ENCODE measurements at places on chromosomes 12 and 14.

GRCh38 chr12:107570721-107571120 lies 114.9 kb upstream of the PWP1 start:
- DNase-seq = no peak

DNA sequence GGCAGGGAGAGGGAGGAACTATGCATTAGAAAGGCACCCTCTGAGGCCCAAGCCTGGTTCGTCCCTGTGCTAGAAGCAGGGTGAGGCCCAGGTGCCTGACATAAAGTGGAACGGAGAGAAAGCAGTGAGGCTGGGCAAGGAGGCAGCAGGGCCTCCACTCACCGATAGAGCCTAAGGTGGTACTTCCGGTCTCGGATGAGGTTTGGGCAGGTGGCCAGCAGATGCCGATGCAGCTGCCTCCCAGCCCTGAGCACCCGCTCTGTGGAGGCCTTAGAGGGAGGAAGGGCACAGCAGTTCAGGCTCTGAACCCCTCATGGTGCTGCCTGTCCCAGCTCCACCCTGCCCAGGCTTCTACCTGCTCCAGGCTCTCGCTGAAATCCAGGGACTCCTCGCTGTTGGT lies 7.1 kb downstream of the RAPGEF3 start:
- no peak for DNase-seq

DNA sequence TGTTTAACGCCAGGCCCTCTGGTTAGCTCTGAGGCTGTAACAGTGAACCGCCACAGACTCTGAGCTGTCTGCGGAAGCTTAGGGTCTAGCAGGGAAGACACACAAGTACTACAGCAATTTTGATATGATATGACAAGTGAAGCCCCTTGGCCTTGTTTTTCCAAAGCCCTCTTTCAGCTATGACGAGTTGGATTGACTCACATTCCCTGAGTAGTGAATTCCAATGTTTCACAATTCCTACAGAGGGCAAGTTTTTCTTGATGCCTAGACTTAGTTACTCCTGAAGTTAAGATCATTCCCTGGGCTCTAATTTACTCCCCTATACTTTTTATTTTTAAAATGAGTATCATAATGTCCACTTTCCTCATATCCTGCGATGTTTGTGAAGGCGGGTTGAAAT lies 53.3 kb upstream of the CISTR start:
- DNase-seq = no peak

DNA sequence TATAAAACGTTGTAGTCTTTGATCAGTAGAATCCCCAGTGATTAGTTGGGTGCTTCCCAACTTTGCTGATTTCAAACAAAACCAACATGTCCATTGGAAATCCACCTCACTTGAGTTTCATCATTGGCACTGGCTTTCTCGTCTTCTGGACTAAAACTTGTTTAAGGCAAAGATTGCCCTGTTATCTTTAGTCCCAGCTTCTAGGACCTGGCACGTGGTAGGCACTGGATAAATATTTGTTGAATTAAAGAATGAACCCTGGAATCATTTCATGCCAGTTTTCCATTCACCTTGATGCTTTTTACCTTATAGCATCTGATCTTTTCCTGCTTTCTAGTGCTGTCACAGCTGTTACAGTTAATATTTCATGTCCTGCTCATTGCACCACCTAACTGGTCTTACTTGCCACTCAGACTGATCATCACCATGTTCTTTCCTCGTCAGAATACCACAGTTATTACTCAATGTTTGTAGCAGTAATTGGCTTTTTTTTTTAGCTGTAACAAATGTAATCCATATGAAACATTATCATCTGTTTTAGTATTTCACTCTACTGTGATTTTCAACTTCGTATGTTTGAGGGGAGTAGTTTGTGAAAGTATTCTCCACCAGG lies 7.3 kb upstream of the C12orf50 start:
- DNase-seq = no peak

- no peak for DNase-seq
Observed at GRCh38 chr12:65656891-65657351, 167.4 kb upstream of the HMGA2 start.

DNA sequence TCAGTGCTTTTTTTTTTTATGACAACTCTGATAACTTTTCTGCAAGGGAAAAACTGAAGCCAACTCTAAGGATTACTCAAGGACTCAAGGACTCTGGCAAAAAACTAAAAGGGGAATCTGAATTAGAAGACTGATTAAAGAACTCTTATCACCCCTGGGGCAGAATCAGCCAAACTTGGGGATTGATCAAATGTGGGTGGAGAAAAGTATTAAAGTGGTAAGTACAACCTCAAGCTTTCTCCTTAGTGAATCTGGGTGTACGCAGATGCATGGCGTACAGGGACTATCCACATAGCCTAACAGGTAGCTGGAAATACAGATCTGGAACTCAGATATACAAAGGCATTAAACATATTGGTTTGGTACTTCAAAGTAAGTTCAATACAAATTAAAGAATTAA lies 7.3 kb downstream of the LIMA1 start:
- no peak for DNase-seq

- no peak for DNase-seq
Observed at GRCh38 chr12:22532317-22532716, 12.0 kb downstream of the C2CD5 start.

- DNase-seq = no peak
Observed at GRCh38 chr14:93986955-93987354, 10.1 kb upstream of the CCDC197 start.

- no peak for DNase-seq
Observed at GRCh38 chr12:47207340-47207717, 127.6 kb upstream of the AMIGO2 start.

DNA sequence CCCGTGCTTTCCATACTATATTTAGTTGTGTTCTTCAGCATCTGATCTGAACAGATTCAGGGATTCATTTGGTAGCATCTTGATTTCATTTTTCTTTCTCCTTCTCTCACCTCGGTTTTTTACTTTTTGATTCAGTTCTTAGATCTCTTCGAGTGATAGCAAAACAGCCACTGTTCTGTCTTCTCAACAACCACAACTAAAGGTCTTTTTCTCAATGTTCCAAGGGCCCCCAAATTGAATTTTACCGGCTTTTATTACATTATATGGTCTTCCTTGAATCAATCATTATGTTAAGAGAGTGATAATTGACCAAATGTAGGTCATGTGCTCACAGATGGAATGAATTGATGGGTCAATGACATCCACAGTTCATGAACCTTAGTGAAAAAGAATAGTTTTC lies 164.5 kb upstream of the LMNTD1 start:
- DNase-seq = no peak

- DNase-seq = no peak
Observed at GRCh38 chr12:76945867-76946266, 67.0 kb upstream of the CSRP2 start.

DNA sequence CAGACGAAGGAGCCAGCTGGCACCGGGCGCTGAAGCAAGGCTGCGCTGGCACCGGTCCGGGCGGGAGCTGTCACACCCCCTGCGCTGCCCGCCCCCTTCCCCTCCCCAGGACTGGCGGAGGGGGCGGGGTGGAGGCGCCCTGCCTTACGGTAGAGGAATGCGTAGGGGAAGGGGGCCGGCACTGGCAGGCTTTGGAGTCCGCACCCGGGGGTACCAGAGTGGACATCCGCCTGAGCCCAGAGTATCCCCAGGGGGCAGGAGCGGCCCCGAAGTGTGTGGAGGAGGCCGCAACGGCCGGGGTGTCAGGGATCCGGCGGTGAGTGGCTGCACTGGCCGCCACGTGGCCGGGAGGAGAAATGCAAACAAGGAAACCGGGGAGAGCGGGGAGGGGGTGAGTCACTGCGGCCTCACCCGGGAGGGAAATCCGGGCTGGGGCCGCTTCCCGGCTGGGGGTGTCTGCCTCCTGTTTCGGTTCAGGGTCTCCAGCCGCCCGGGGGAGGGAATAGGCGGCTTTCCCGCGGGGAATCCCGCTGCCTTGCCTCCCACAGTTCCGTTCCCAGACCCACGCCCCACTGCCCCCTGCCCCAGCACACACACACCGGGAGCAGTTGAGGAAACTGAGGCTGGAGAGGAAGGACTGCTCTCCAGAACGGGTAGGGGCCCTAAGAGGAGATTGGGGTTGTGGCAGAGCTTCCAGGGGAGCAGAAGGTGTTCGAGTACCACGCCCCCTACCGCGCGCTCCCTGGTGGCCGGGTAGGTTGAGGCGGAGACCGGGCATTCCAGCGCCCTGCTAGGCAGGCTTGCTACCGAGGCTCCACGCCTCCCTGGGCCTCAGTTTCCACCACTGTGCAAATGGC lies at the start of gene RAPGEF3:
TSS of gene RAPGEF3 (minus strand) at position 47 of the 857 bp plus-strand sequence. CDS start 324 bp downstream, outside the sequence.
- peak; percentile 49 for DNase-seq

DNA sequence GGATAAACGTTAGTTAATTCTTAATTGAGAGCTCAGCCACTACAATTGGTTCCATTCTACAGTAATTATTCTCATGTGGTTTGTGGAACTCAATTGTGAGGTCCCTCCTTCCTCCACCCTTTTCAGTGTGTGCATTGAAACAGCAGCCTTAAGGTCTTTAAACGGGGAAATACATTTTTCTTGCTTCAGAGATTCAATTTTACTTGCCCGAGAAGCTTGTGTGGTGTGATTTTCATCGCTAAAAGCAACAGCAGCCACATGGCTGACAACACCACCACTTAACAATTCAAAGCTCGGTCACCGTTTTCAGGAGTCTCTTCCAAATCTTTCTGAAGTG lies 733 bp upstream of the PPFIBP1 start:
- no peak for DNase-seq

- DNase-seq = no peak
Observed at GRCh38 chr14:69401841-69402240, 3.3 kb downstream of the SLC39A9 start.

GRCh38 chr14:106511006-106511799 lies 984.8 kb downstream of the TMEM121 start:
- DNase-seq = peak; percentile 30

GRCh38 chr12:68261896-68262295 lies 8.5 kb upstream of the IL22 start:
- no peak for DNase-seq

DNA sequence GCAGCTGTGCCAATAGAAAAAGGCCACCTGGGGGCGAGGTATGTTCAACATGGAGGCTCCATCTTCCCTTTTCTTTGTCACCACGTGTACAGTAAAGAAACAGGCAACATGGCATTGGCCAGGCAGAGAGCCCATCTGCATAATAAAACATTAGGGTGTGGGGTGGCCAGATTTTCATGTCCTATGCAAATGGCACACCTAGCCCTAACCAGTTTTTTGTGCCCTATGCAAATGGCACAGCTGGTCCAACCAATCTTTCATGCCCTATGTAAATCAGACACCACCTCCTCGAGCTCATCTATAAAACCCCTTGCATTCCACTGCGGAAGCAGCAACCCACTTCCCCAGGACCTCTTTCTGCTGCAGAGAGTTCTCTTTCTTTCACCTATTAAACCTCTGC lies 149.1 kb upstream of the RGS6 start:
- no peak for DNase-seq

DNA sequence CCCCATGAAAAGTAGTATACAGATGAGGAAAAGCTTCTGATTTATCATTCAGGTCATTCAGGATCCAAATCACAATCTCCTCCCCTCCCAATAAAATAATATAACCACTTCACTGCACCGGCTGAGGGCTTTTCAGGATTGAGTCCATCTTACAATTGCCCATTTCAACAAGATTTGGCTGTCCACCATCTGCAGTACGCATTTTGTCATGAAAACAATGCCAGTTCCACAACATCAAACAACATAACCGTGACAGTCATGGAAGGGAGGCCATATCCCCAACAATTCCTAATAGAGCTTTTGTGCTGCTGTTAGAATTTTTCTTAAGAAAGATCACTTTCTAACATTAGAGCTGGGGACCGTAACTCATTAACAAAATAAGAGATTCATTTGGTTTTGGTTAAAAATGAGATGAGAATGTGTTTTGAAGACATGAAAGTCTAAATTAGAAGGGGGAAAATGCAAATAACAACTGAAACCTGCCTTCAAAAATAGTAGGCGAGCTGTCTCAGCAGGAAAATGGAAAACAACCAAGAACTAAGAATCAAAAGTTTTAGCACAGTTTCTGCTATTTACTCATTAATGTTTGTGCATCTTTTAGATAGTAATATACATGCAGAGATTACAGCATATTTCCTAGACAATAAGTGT lies 38.3 kb upstream of the TMTC2 start:
- DNase-seq = no peak

DNA sequence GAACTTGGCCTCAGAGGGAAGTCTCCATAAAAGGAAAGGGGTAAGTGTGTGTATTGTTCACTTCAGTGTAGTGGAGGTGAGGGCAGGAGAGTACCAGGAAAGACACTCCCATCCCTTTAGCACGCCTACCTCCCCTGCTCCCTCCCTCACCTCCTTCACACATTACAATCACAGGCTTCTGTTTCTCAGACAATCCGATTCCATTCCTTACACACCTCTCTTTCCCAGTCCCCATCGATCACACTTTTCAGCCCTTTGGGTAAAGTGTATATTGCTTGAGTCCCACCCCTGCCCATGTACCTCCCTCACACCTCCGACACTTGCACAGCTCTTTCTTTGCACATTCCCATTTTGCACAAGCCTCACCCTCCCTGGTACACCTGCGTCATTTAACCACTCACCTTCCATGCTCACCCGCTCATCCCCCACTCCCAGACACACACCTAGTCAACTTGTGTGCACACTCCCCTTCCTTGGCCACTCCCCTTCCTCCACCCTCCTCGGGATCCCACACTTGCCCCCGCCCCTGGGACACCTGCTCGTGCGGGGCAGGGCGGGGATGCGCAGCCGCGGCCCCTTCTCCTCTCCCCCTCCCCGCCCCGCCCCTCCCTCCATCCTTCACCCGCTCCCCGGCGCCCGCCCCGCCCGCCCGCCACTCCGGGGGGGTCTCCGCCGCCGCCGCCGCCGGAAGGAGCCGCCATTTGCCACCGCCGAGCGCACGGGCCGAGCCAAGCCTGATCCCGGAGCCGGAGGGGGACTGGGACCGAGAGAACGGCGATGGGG lies at the start of gene MARCHF9:
TSS of gene MARCHF9 (plus strand) at position 693 of the 783 bp plus-strand sequence. CDS start 426 bp downstream, outside the sequence.
- peak; percentile 49 for DNase-seq

GRCh38 chr12:51195841-51196240 lies 22.0 kb downstream of the POU6F1 start:
- DNase-seq = no peak

DNA sequence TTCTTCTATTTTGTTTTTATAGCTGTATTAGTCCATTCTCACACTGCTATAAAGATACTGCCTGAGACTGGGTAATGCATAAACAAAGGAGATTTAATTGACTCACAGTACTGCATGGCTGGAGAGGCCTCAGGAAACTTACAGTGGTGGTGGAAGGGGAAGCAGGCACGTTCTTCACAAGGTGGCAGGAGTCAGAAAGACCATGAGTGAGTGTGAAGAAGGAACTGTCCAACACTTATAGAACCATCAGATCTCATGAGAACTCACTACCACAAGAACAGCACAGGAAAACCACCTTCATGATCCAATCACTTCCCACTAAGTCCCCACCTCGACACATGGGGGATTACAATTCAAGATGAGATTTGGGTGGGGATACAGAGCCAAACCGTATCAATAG lies 42.3 kb downstream of the ARMH4 start:
- no peak for DNase-seq

GRCh38 chr14:93686268-93686667 lies 102.0 kb downstream of the PRIMA1 start:
- DNase-seq = no peak

Data from stimulated activated CD8-positive, alpha-beta memory T cell treated with anti-CD3 and anti-CD28 coated beads, Interleukin-2, amount 100 ng/mL, for 1 hour (primary cell).